ENCODE measurements at places on chromosomes 1 and 21.

DNA sequence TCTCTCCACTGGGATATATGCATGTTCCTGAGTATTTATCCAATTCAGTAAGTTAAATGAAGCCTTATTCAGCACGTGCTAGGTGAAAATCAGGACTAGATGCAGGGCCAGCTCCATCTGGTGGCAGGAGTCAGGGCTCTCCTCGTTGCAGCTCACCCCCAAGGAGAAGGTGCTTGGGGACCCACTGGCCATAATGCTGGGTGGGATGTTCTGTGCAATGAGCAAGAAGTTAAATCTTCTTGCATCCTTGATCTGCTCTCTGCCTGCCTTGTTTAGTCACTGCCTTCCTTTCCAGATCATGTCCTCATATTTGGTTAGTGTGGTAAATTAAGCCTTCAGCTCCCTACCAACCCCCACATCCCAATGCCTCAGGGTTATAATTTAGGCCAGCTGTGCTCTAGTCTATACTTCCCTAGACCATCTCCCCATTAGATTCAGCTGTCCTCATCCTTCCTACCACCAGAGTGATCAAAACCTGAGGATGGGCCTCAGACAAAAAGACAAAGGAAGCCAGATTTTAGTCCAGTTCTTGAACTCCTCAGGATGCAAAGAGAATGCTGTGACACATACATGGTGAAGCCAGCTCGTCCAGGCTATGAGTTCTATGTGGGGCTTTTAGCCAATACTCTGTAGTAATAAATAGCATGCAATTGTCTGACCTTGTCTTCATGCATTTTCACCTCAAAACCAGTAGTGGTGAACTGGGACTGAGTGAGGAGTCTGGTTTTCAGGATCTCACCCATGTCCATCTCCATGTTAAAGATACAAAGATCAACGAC is 55.9 kb downstream of the SEC16B start:
- DNase-seq, result no peak

- DNase-seq, result no peak
These were observed 4.0 kb downstream of the RNF207 start for GRCh38 chr1:6209661-6210580.

GRCh38 chr1:160954158-160955104 is at the start of gene ITLN2:
Gene ITLN2 (minus strand): TSS chr1:160954809. CDS start chr1:160954741, 68 bp downstream.
- DNase-seq, result peak; percentile 20

DNA sequence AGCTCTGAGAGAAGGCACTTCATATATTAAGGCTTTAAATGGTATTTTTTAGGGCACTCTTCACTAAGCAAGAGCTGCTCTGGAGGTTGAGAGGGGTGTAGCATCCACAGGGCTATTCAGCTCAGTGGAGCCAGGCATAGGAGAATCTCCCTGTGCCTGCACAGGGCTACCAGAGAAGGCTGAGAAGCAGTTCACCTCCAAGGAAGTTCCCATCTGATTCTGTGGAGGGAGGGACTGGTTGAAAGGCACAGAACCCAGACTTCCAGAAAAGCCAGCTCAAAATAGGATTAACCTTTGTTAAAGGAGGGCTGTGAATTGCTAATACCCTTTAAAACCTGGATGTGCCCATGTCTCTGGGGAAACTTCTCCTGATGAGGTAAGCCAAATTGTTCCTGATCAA is 304.5 kb downstream of the TTLL7 start:
- no peak for DNase-seq
